Activated naive CD4-positive, alpha-beta T cell treated with anti-CD3 and anti-CD28 coated beads for 36 hours (primary cell): ENCODE measurements at places on chromosomes 13 and 19.

GRCh38 chr13:68292601-68293000 is 1062.5 kb upstream of the PCDH9 start:
- no peak for DNase-seq

- DNase-seq, result no peak
Measured at GRCh38 chr13:72953391-72953965, 105.3 kb upstream of the KLF5 start.

DNA sequence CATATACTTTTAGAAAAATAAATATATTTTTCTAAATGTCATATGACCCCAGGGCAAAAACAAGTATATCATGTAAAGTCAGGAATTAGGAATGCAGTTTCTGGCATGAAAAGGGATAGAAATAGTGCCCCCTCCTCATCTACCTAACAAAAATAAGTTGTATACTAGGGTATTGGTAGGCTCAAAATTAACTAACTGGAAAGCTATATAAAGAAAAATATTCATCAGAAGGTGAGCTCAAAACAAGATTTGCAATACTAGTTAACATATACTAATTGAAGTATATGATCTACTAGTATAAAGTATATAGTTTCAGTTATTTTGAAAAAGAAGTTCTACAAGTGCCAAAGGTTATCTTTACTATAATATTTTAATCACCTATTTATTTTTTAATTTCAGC is 200.2 kb downstream of the GPC5 start:
- no peak for DNase-seq

- no peak for DNase-seq
Measured at GRCh38 chr19:29029268-29029958, 183.5 kb downstream of the UQCRFS1 start.

- no peak for DNase-seq
Measured at GRCh38 chr13:72314210-72314609, 413.2 kb downstream of the MZT1 start.
